ENCODE measurements at places on chromosomes 1 and 21. TPM values are rescaled to one million over a fixed set of nuclear protein-coding genes. Genes with fewer than 3 reads are reported as not detected.

Gene SGIP1
- 48.0 TPM for total RNA-seq

Gene VSIG8
- 0.12 TPM for total RNA-seq

Gene KCNE1
- 0.12 TPM for total RNA-seq

Gene HLCS
- 35.7 TPM for total RNA-seq

Gene KCNN3
- total RNA-seq = under 0.01 TPM

Gene IGSF3
- total RNA-seq = 0.37 TPM

Gene NTMT2
- not detected for total RNA-seq

Gene PDZK1IP1
- not detected for total RNA-seq

Gene HFM1
- 0.87 TPM for total RNA-seq

Gene ZNF593OS
- total RNA-seq = not detected

Gene LRRC8C
- total RNA-seq = 9.2 TPM

Gene ZBTB37
- total RNA-seq = 8.9 TPM

Gene NBPF4
- total RNA-seq = not detected

Gene OPTC
- total RNA-seq = not detected

Gene IFI44L
- 2.7 TPM for total RNA-seq

Gene INTS11
- total RNA-seq = 56.2 TPM

Gene GBP1
- total RNA-seq = 27.7 TPM
